Suppressor macrophage treated with lipopolysaccharide for 1 hour (primary cell): ENCODE measurements at places on chromosomes 7 and 10.

DNA sequence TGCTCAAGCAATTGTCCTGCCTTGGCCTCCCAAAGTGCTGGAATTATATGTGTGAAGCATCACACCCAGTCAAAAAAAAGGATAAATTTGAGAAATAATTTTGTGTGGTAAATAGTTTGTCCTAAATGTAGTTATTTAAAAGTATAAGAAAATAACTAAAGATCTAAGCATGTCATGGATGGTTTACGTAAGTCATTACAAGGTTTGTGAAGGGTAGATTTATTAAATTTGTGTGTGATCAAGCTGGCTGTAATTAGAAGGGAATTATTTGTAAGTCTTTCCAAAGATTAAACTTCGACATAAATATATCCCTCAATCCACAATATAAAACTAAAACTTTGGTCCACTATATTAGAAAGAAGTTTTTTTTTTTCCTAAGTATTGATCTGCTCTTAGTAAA lies 28.6 kb downstream of the ORC5 start:
- no peak for DNase-seq

GRCh38 chr7:26185131-26185843 lies 15.3 kb downstream of the HNRNPA2B1 start:
- no peak for DNase-seq

- no peak for DNase-seq
Measured at GRCh38 chr7:134359787-134360432, 43.2 kb upstream of the SLC35B4 start.

DNA sequence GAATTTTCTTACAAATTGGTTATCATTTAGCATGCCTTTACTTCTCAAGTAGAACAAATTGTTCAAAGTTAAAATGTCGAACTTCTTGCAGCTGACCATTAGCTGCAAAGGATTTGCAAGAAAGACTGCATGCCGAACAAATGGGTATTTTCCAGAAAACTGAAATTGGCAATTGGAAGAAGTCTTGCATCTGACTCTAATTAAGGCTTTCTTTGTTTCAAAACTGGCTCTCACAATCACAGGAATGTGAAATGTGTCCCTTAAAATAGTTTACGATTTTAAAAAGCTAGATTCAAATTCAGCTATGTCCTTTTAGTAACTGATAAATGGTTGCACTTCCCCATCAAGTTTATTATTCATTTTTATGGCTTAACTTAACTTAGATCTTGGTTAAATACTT lies 207.9 kb downstream of the ARL4A start:
- DNase-seq = no peak

- no peak for DNase-seq
Measured at GRCh38 chr10:72244573-72245038, 28.5 kb upstream of the ASCC1 start.

DNA sequence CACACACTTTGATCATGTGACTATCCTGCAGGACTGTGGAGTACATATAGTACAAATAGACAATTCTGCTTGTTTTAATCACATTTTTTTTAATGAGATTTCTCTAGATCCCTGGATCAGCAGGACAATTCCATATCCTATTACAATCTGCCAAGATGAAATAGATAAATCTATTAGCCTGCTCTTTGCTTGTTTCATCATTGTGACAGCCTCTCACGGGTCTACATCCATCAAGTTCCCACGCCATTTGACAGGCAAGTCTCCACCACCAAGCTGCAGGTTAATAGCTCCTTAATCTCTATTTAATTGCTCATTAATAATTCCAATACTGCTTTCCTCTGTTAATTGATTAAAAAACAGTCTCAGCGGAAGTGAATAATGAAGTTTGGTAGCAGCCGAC lies 671.5 kb downstream of the CCSER2 start:
- DNase-seq = no peak
